Eye (tissue), 1 donor: ENCODE measurements at places on chromosomes 12 and 14.

- DNase-seq, result peak; percentile 43
Observed at GRCh38 chr14:52801014-52801712, 9.8 kb upstream of the GNPNAT1 start.

- DNase-seq, result no peak
Observed at GRCh38 chr12:98422812-98423211, 92.6 kb upstream of the TMPO start.

GRCh38 chr12:121009741-121010140 lies 6.5 kb downstream of the C12orf43 start:
- DNase-seq, result peak; percentile 53

DNA sequence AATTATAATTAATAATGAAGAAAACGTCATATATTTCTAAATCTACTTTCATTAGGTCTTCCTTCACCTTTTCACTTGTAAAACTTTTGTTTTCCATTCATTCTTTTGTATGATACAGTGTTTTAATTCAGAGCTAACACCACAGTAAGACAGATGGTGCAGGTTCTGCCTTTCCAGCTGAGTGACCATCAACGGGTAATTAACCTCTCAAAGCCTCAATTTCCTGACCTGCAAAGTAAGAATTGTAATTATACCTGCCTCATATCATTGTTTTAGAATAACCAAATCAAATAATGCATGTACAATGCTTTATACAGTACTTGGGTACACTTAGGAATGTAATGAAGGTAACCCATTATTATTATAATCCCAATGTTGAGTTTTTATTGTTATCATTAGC lies 157.6 kb downstream of the FOXA1 start:
- peak; percentile 55 for DNase-seq

- DNase-seq, result no peak
Observed at GRCh38 chr12:104454997-104455396, 1.8 kb upstream of the CHST11 start.

GRCh38 chr14:54312166-54312801 lies 84.5 kb upstream of the CDKN3 start:
- DNase-seq, result no peak

DNA sequence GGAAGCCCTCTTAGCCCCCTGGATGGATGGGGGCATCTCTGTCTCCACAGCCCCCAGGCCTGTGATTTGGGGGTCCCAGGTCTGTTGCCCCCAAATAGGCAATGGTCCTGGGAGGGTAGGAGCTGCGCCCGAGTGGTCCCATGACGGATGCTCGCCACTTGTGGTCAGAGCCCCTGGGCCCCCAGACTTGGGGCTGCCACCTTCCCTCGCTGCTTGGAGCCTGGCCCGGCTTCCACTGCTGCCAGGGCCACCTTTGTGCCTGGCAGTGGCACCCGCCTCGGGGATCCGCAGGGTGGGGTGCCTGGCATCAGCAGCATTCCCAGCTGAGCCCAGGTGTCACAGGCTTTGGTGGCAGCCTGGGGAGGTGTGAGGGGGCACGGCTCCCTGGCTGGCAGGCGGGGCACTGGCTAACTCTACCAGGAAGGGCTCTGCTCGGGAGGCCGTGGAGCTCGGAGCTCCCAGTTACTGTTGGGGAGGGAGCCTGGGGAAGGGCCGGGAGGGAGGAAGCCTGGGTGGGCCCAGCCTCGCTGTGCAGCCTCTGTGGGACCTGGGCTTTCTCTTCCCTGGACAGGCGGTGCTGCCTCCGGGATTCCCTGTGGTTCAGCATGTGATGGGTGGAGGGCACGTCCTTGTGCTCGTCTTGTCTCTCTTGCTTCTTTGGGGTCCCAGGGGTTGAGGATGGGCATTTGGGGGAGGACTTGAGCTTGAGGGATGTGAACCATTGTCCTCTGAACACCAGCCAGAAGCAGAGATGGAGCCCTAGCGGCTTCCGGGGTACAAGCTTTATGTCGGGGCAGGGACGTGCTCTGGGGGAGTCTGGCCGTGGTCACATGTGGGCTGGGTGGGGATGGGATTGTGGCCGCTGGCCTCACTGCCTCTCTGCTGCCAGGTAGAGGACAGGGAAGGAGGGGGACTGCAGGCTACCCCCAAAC lies 5.4 kb downstream of the KIF26A start:
- no peak for DNase-seq

- peak; percentile 57 for DNase-seq
Observed at GRCh38 chr12:67388331-67389138, 119.4 kb downstream of the CAND1 start.

DNA sequence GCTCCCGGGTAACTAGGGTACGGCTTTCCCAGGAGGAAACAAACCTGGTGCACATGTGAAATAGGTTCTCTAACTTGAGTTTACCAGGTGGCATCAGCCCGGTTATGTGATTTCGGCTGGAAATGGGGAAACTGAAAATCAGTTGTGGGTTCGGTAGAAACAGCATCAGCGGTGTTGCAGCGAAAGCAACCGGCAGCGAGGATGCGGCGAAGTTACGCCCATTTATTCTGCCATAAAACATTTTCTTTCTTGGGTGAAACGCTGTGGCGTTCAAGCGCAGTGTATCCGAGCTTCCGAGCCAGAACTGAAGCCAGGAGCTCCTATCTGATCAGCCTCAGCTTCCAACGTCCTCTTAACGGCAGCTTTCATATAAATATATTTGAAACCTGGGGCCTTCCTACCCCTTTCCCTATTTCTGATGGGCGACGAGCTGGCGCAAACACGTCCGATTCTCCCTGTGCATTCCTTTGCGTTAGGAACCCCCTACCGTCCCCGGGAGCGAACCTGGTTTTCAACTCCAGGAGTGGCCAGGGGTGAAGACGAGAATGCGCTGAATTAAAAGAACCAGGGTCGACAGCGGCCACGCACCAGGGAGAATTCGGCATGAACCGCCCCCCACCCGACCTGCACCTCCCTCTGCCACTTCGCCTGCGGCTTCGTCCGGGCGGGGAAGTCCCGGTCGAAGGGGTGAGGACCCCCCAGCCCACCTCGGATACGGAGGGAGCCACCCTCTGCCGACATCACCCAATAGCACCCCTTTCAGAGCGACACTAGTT lies 1.6 kb downstream of the DPF3 start:
- peak; percentile 75 for DNase-seq

DNA sequence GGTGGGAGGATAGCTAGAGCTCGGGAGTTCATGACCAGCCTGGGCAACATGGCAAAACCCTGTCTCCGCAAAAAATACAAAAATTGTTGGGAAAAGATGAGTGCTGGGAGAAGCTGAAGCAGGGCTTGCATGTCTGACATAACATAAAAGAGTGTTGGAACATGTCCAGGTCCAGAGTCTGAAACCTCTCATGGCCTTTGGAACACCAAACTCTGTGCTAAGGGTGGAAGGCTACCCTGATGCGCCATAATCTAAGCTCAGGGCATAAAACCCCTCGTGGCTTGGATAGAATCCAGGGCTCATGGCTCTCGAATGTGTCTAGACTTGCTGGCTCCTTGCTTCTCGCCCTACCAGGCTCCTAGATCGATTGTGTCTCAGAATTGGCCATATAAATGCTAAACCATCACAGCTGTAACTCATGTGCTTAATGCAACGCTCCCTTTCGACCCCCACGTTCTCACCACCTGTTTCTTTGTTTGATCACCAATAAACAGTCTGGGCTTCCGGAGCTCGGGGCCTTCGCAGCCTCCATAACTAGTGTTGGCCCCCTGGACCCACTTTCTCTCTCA lies 6.7 kb upstream of the CLEC7A start:
- DNase-seq, result no peak

DNA sequence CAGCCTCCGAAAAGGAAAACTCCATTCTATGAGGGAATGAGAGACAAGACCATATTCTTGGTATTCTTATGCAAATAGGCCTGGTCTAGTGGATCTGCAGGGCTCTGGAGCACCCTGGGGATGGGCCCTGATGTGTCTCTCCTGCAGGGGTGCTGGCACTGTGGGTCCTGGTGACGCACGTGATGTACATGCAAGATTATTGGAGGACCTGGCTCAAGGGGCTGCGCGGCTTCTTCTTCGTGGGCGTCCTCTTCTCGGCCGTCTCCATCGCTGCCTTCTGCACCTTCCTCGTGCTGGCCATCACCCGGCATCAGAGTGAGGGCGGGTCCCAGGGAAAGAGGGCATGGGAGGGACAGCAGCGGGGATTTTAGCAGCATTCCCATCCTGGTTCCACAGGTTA lies 5.8 kb downstream of the SLC48A1 start:
- DNase-seq, result no peak

GRCh38 chr12:32821710-32822109 lies 66.0 kb upstream of the YARS2 start:
- no peak for DNase-seq

DNA sequence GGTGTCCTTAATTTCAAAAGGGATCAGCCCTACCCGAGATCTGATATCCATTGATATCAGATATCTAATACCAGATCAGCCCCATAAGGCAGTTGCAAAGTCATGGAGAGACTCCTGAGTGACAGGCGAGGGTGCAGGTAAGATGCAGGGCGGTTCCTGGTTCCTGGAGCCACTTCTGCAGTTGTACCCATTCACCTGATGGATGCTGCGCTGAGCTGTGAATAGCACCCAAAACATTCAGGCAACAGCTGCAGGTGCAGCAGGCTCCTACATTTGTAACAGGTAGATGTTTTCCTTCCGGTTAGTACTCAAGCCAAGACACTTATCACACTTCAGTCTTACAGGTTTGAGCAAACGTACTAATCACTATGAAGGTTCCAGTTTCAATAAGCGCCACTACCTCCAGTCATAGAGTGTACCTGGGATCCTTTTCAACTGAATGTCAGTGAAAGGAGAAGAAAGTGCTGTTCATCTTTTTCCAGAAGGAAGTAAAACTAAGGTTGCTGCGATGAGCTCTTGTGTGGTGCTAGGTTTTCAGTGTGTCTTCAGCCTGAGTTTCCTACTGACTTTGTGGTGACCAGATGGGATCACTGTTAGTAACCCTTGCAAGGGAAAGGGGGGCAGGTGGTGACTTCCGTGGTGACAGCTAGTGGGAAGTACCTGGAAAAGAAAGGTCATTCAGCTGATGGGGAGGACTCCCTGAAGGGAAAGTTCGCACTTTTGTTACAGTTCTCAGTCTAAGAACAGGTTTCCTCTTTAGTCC lies 1.9 kb downstream of the ATP6V0A2 start:
- DNase-seq, result no peak

DNA sequence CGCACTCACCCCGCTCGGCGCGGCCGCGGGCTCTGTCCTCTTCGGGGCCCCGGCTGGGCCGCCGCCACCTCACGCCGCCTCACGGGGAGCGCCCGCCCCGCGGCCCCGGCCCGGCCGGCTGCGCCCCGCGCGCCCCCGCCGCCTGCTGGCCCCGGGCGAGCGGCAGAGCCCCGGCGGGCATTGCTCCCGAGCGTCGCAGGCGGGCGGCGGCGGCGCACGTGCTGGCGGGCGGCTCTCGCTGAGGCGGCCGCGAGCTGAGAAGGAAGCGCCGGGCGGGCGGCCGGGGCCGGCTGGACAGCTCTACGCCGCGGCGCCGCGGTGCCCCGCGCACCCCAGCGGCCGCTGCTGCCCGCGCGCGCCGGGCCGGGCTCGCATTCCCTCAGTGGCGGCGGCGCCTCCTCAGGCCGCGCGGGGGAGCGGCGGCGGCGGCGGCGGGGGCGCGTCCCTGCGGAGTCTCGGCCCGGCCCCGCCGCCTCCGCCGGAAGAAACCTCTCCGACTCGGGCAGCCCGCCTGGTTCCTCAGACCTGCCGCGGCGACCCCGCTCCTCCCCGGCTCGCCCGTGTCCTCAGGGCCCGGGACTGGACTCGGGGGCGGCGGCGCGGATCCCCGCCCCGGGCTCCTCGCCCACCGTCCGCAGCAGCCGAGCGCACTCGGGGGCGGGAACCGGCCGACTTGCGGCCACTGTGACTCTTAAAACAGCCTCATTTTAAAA lies at the start of gene PITPNM2:
PITPNM2 (minus strand) TSS at position 347 of the 713 bp plus-strand sequence. CDS start 116,500 bp downstream, outside the sequence.
- DNase-seq, result peak; percentile 77

DNA sequence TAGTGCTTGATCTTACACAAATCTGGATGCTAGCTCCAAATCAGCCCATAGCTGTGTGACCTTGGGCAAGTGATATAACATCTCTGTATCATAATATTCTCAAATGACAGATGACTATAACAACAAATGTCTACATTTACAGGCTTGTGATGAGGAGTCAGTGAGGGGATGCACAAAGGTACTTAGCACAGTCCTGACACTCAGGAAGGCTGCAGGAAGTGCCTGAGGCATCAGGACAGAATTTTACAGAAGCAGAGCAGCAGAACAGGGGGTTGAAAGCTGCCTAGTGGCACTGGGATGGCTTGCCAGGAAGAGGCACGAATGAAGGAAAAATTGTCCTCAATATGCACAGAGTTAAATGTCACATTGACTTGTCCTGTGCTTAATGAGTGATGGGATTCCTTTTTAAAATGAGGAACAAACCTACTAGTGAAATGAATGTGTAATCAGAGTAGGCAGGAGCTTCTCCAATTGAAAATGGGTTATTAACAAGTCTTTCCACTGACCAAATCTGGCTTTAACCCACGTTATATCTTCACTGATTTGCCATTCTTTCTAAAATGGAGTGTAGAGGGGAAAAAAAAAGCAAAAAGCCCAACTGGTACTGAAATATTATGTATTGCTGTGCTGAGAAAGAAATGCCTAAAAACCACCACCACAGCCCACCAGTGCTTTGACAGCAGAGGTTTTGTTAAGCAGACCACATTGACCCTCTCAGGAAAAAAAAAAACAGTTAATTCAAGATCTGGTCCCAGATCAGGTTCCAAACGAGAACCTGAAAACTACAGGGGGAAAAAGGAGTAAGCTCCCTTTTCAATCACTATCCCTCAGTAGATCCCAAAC lies 11.6 kb downstream of the BTG1 start:
- peak; percentile 17 for DNase-seq

DNA sequence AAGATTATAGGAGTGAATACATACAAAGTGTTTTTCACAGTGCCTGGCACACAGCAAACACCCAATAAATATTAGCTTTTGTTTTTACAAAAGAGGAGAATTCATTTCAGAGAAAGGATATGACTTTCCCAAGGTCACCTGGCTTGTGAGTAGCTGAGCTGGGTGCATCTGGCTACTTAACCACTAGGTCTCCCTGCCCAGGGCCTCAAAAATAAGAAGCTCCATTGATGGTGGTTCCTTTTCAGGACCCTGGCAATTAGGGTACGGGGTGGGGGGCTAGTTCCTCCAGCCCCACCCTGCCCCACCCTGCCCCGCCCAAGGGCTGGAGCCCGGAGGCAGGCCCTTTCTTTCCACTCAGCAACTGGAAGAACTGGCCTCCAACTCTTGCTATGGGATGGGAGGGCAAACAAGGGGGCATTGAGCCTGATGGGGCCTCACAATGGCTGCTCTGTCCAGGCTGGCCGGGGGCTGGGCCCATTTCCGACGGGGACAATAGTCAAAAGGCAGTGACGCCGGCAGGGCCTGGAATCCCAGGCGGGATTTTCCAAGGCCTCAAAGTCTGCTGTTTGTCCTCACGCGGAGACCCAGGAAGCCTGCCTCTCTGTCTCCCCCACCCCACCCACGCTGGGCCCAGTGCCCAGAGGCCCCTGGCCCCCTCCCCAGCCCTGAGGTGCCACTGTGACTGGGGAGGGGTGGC lies 8.2 kb upstream of the ATG101 start:
- DNase-seq, result no peak

GRCh38 chr14:53450871-53451270 lies 297.7 kb upstream of the DDHD1 start:
- DNase-seq, result peak; percentile 46
